ENCODE measurements at places on chromosomes 4 and X. TPM values are rescaled to one million over a fixed set of nuclear protein-coding genes. Genes with fewer than 3 reads are reported as not detected.

The CXCL11 gene
- not detected for total RNA-seq

The GABRA4 gene
- total RNA-seq, result not detected

The TBCK gene
- total RNA-seq, result 22.0 TPM

The PITX2 gene
- not detected for total RNA-seq

The TMEM154 gene
- total RNA-seq, result 18.1 TPM

GRCh38 chr4:80538276-80538926, 202.9 kb downstream of the CFAP299 start:
- H3K4me1 ChIP-seq, result peaks cover 23% of the 10 kb centered on the region
- H3K27me3 ChIP-seq, result peaks cover 19% of the 10 kb centered on the region
- H3K36me3 ChIP-seq, result no peaks in the 10 kb centered on the region

DNA sequence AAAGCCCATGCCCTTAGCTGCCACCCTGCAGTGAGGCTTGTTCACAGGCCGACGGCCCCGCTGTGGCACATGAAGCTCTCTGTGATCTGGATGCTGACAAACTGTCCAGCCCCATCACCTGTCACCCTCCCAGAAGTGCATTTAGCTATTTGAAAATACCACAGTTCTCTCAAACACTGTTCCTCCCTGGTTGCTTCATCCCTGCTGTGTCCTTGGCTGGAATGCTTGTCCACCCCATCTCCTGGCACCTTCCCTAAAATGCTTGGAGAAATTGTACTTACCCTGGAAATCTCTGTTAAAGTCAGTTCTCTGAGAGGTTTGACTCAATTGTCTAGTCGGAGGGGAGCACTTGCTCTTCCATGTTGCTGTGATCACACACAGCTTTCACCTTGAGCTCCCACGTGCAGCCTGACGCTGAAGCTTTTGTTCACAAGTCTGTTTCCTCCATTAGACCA, 10.1 kb downstream of the SYNPO2 start:
- no peaks in the 10 kb centered on the region for H3K4me1 ChIP-seq
- no peak for DNase-seq
- H3K27me3 ChIP-seq, result no peaks in the 10 kb centered on the region
- H3K36me3 ChIP-seq, result no peaks in the 10 kb centered on the region
- no peak overlapping the region for H3K27ac ChIP-seq
- H3K4me3 ChIP-seq, result no peak overlapping the region

DNA sequence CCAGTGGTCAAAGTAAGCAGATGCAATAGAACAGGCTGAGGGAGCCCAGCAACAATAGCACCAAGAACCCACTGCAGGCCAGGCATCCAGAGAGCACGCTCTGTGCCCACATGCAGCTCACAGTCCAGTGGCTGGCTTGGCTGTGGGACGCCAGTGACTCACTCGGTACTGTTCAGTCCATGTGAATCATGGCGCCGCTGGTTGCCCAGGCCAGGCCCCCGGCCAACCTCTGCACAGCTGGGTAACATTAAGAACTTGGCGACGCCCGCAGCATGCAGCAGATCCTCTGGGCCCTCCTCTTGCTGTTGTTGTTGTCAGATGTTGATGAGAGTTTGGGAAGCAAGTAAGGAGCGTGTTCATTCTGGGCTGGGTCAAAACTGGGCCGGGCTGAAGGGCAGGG, 60.5 kb downstream of the MSX1 start:
- H3K27ac ChIP-seq, result no peak overlapping the region
- H3K36me3 ChIP-seq, result no peaks in the 10 kb centered on the region
- peaks cover 4% of the 10 kb centered on the region for H3K4me1 ChIP-seq
- H3K4me3 ChIP-seq, result no peak overlapping the region
- DNase-seq, result no peak
- H3K27me3 ChIP-seq, result peaks cover 15% of the 10 kb centered on the region

Data from activated CD4-positive, alpha-beta memory T cell treated with anti-CD3 and anti-CD28 coated beads for 36 hours (primary cell).